Stimulated activated CD4-positive, alpha-beta T cell treated with anti-CD3 and anti-CD28 coated beads, Interleukin-2, amount 100 ng/mL, for 48 hours (primary cell): ENCODE measurements at places on chromosomes 13 and 19.

- no peak for DNase-seq
Observed at GRCh38 chr13:107881362-107881761, 334.0 kb downstream of the LIG4 start.

DNA sequence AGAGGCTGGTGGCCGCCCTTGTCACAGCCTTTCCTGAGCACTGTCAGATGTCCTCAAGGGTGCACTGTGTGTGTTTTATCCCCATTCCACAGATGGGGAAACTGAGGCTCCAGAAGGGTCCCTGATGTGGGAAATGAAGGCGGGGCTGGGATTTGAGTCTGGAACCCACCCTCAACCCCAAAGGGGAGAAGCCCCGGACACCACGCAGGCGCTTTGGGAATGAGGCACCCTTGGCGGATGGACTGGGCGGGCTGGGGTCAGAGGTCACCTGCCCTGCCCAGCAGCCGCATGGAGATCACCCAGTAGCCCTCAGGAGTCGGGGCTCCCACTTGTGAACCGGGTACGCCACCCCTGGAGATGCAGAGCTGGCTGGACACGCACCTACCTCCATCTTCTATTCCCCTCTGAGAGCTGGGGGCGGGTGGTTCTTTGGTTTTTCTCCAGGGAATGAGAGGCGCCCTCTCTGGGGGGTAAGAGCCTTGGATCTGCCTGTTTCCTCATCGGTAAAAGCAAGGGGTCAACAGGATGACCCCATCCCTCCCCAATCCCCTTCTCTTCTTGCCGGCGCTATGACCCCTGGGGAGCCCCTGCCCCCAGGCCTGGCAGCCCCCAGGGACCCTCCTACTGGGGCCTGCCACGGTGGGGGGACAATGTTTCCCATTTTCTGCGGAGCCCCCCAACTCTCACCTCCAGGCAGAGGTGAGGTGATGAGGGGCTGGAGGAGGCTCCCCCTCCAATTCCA lies 8.3 kb upstream of the ONECUT3 start:
- no peak for DNase-seq

DNA sequence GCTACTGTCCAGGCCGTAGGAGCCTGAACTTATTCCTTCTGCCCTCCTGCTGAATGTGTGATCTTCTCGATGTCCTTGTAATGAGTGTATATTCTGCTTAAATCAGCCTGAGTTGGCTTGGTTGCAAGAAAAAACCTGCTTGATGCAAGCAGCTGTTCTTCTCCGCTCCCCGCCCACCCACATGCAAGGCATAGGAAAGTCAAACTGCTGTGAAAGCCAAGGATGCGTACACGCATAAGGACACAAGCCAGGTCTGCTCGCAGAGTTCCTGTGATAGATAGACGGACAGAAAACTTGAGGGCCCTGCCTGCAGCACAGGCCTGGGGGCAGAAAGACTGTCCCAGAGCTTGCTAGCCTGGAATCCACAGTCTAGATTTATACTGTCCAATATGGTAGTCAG lies 101.1 kb downstream of the DNAJC15 start:
- no peak for DNase-seq

GRCh38 chr13:51929699-51930098 lies 67.9 kb downstream of the CCDC70 start:
- no peak for DNase-seq

GRCh38 chr19:33878910-33879810 lies 82.5 kb downstream of the KCTD15 start:
- DNase-seq, result no peak
